ENCODE measurements at places on chromosomes 11 and 22. TPM values are rescaled to one million over a fixed set of nuclear protein-coding genes. Genes with fewer than 3 reads are reported as not detected.
A peak's percentile ranks its signal among the peaks of the same experiment; 100 is the strongest.

The MEI1 gene
- not detected for total RNA-seq

The RNH1 gene
- total RNA-seq: 146 TPM

The CD3D gene
- not detected for total RNA-seq

The GSTT4 gene
- not detected for total RNA-seq

The ANO3 gene
- not detected for total RNA-seq

The RIBC2 gene
- total RNA-seq: 1.1 TPM

The BRSK2 gene
- total RNA-seq: 1.8 TPM

The CEP126 gene
- 18.0 TPM for total RNA-seq

DNA sequence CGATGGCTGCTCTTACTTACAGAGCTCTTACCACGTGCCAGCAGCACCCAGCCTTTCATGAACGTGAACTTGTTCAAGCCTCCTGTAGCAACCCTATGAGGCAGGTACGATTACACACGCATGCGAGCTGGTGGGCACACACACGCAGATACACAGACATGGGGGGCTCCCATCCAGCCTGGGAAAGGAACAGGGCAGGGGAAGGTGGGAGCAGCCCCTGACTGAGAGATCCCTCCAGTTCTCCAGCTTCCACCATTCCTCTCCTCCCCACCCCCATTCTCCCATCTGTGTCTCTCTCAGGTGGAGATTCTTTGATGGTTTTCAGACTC, 37.6 kb upstream of the WNT11 start:
- H3K27ac ChIP-seq: no peak overlapping the region
- DNase-seq: peak; percentile 51
- peaks cover 19% of the 10 kb centered on the region for H3K27me3 ChIP-seq
- no peak overlapping the region for H3K4me3 ChIP-seq
- no peaks in the 10 kb centered on the region for H3K36me3 ChIP-seq

DNA sequence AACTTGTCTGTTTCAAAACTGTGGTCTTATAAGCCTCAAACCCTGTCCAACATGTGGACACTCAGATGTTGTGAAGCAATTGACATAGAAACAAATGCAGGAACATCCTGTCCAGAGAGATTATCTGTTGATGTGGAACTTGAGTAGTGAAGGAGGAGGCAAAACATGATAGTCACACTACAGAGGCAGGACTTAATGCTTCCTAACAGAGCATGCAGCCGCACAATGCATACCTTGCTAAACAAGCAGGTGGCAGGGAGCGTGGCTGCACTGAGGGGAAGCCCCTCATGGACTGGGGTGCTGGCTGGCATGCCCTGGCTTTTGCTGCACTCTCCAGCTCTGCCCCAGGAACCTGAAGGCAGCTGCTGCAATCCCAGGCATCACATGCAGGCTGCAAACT, 5.3 kb downstream of the C22orf39 start:
- DNase-seq: no peak
- no peak overlapping the region for H3K27ac ChIP-seq
- H3K27me3 ChIP-seq: no peaks in the 10 kb centered on the region
- peaks cover 4% of the 10 kb centered on the region for H3K36me3 ChIP-seq
- no peak overlapping the region for H3K4me3 ChIP-seq

GRCh38 chr11:4697585-4697984, at the start of gene OR51E2:
OR51E2 (minus strand) TSS chr11:4697853; CDS start chr11:4682711, 15,142 bp downstream.
- H3K27me3 ChIP-seq: peaks cover 4% of the 10 kb centered on the region
- DNase-seq: no peak
- H3K4me1 ChIP-seq: peaks cover 8% of the 10 kb centered on the region
- no peaks in the 10 kb centered on the region for H3K36me3 ChIP-seq
- no peak within 1 kb of the TSS for H3K4me3 ChIP-seq

- no peaks in the 10 kb centered on the region for H3K27me3 ChIP-seq
- H3K4me1 ChIP-seq: no peaks in the 10 kb centered on the region
- DNase-seq: no peak
- no peaks in the 10 kb centered on the region for H3K36me3 ChIP-seq
Measured at GRCh38 chr11:114609429-114609828, 13.8 kb upstream of the NXPE4 start.

GRCh38 chr11:117610045-117610444, 187.0 kb downstream of the DSCAML1 start:
- H3K27ac ChIP-seq: no peak overlapping the region
- H3K4me3 ChIP-seq: no peak overlapping the region
- peaks cover 17% of the 10 kb centered on the region for H3K27me3 ChIP-seq
- no peak for DNase-seq
- H3K36me3 ChIP-seq: no peaks in the 10 kb centered on the region

- no peak for DNase-seq
- H3K27ac ChIP-seq: peak overlapping the region; percentile 98
- H3K36me3 ChIP-seq: peaks cover 30% of the 10 kb centered on the region
- H3K4me1 ChIP-seq: peaks cover 26% of the 10 kb centered on the region
Measured at GRCh38 chr11:65654375-65655349, 8.1 kb downstream of the RELA start.

- H3K4me1 ChIP-seq: peaks cover 15% of the 10 kb centered on the region
- DNase-seq: no peak
- H3K27me3 ChIP-seq: peaks cover 41% of the 10 kb centered on the region
- no peaks in the 10 kb centered on the region for H3K36me3 ChIP-seq
- no peak overlapping the region for H3K27ac ChIP-seq
Measured at GRCh38 chr11:114044042-114044871, 15.3 kb upstream of the ZBTB16 start.

- DNase-seq: no peak
- no peak overlapping the region for H3K27ac ChIP-seq
- peaks cover 22% of the 10 kb centered on the region for H3K27me3 ChIP-seq
- H3K4me1 ChIP-seq: no peaks in the 10 kb centered on the region
- no peaks in the 10 kb centered on the region for H3K36me3 ChIP-seq
- H3K4me3 ChIP-seq: no peak overlapping the region
Measured at GRCh38 chr11:127825183-127825582, 762.2 kb downstream of the ETS1 start.

- H3K36me3 ChIP-seq: peaks cover 2% of the 10 kb centered on the region
- no peaks in the 10 kb centered on the region for H3K27me3 ChIP-seq
- peak overlapping the region; percentile 84 for H3K27ac ChIP-seq
- H3K4me3 ChIP-seq: peak overlapping the region; percentile 77
- DNase-seq: no peak
Measured at GRCh38 chr11:64879244-64879900, 951 bp upstream of the EHD1 start.

DNA sequence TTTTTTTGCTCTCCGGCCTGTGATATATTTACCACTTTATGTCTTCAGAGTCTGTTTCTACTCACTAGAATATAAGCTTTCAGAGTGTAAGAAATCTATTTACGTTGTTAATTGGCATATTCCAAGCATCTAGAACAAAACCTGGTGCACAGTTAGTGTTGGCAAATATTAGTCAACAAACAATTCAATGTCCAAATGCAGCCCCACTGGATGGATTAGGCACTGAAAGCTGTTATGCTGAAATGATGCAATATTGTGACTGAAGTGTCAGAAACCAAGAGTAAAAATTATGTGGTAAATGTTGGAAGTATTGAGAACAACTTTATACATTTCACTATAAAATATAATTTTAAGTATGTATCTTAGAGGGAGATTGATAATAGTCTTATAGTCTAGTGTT, 24.8 kb downstream of the CASP4 start:
- no peak overlapping the region for H3K27ac ChIP-seq
- no peaks in the 10 kb centered on the region for H3K36me3 ChIP-seq
- peaks cover 2% of the 10 kb centered on the region for H3K27me3 ChIP-seq

DNA sequence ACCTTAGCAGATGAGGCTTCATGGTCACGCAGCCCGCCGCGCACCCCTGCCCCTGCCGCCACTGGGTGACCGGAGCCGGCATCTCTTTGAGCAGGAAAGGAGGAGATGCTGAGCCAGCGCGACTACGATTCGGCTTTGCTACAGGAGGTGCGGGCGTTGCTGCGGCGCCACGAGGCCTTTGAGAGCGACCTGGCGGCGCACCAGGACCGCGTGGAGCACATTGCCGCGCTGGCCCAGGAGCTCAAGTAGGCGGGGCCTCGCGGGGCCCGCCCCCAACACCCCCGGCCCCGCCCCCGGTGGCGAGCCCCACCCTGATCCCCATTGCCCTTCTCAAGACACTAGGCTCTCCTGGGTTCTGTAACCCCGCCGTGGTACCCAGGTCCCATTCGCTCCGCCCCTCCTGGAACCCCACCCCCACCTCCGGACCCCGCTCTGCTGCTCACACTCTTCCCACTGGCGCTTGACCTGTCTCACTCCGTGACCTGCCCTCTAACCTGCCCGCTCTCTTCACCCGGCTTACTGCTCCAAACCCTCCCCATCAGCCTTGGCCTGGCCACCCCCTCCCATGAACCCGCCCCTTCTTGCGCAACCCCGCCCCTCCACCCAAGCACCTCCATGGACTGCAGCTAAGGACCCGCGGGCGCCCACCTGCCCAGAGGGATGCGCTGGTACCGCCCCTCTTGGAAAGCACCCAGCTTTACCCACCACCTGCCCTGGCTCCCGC, 9.1 kb downstream of the CTSF start:
- no peak overlapping the region for H3K27ac ChIP-seq
- H3K36me3 ChIP-seq: no peaks in the 10 kb centered on the region
- no peaks in the 10 kb centered on the region for H3K27me3 ChIP-seq
- DNase-seq: no peak
- H3K4me3 ChIP-seq: no peak overlapping the region

- H3K4me3 ChIP-seq: no peak overlapping the region
- H3K27me3 ChIP-seq: peaks cover 7% of the 10 kb centered on the region
- H3K27ac ChIP-seq: no peak overlapping the region
- no peaks in the 10 kb centered on the region for H3K36me3 ChIP-seq
Measured at GRCh38 chr11:134901955-134902918, 490.2 kb upstream of the B3GAT1 start.

GRCh38 chr11:96259134-96259830, 83.7 kb downstream of the MAML2 start:
- no peak overlapping the region for H3K4me3 ChIP-seq
- H3K27me3 ChIP-seq: no peaks in the 10 kb centered on the region
- no peak overlapping the region for H3K27ac ChIP-seq
- H3K36me3 ChIP-seq: peaks cover 2% of the 10 kb centered on the region
- peaks cover 78% of the 10 kb centered on the region for H3K4me1 ChIP-seq

- H3K36me3 ChIP-seq: peaks cover 4% of the 10 kb centered on the region
- peaks cover 76% of the 10 kb centered on the region for H3K4me1 ChIP-seq
- H3K4me3 ChIP-seq: peak overlapping the region; percentile 74
- H3K27ac ChIP-seq: peak overlapping the region; percentile 87
- DNase-seq: no peak
Measured at GRCh38 chr11:65573391-65574079, 1.2 kb downstream of the FAM89B start.

GRCh38 chr11:130706572-130706971, 209.7 kb downstream of the SNX19 start:
- no peak overlapping the region for H3K4me3 ChIP-seq
- H3K4me1 ChIP-seq: peaks cover 4% of the 10 kb centered on the region
- no peaks in the 10 kb centered on the region for H3K27me3 ChIP-seq
- DNase-seq: no peak
- no peak overlapping the region for H3K27ac ChIP-seq

GRCh38 chr11:83069441-83070043, 2.2 kb downstream of the RAB30 start:
- H3K4me1 ChIP-seq: peaks cover 48% of the 10 kb centered on the region
- no peak overlapping the region for H3K27ac ChIP-seq
- H3K27me3 ChIP-seq: no peaks in the 10 kb centered on the region
- DNase-seq: no peak
- no peak overlapping the region for H3K4me3 ChIP-seq
- peaks cover 3% of the 10 kb centered on the region for H3K36me3 ChIP-seq

GRCh38 chr22:29700900-29701154, 19.0 kb upstream of the CABP7 start:
- no peaks in the 10 kb centered on the region for H3K4me1 ChIP-seq
- DNase-seq: no peak
- no peak overlapping the region for H3K4me3 ChIP-seq
- H3K36me3 ChIP-seq: peaks cover 6% of the 10 kb centered on the region
- peaks cover 8% of the 10 kb centered on the region for H3K27me3 ChIP-seq
- no peak overlapping the region for H3K27ac ChIP-seq

- no peak overlapping the region for H3K27ac ChIP-seq
- peaks cover 25% of the 10 kb centered on the region for H3K4me1 ChIP-seq
- no peaks in the 10 kb centered on the region for H3K27me3 ChIP-seq
- H3K36me3 ChIP-seq: no peaks in the 10 kb centered on the region
Measured at GRCh38 chr22:30830907-30831306, 136.2 kb downstream of the OSBP2 start.

DNA sequence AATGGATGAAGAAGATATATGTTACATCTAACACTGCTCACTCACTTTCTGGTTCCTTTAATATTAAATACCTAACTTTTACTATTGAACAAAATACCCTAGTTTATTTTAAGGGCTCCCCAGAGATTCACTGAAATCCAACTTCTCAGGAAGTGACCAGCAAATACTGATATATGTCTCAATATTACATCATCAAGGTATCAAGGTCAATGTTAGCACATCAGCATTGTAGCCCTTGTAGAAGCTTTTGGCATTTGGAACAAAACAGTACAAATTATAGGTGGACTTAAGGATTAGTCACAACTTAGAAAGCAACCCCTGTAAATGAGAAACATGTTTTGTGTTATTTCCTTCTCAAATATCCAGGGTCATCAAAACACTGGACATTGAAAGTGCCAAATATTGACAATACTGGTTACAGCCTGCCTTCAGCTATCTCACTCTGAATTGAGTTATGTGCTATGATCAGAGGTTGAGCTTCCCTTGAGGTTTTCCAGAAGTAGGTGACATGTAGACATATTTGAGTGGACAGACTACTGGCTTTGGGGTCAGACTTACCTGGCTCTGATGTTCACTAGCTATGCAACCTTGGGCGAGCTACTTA, 1.9 kb upstream of the ATL3 start:
- no peaks in the 10 kb centered on the region for H3K36me3 ChIP-seq
- DNase-seq: no peak
- H3K4me1 ChIP-seq: peaks cover 31% of the 10 kb centered on the region
- no peak overlapping the region for H3K27ac ChIP-seq
- no peak overlapping the region for H3K4me3 ChIP-seq
- H3K27me3 ChIP-seq: no peaks in the 10 kb centered on the region

- DNase-seq: peak; percentile 90
- H3K36me3 ChIP-seq: no peaks in the 10 kb centered on the region
- H3K27me3 ChIP-seq: no peaks in the 10 kb centered on the region
- peak overlapping the region; percentile 85 for H3K27ac ChIP-seq
Measured at GRCh38 chr11:68040957-68041591, 2.2 kb downstream of the TCIRG1 start.

- H3K27me3 ChIP-seq: peaks cover 62% of the 10 kb centered on the region
- H3K4me3 ChIP-seq: peak overlapping the region; percentile 80
- no peaks in the 10 kb centered on the region for H3K36me3 ChIP-seq
- no peak for DNase-seq
Measured at GRCh38 chr11:123357990-123358827, 71.9 kb upstream of the GRAMD1B start.

- no peak for DNase-seq
- no peaks in the 10 kb centered on the region for H3K4me1 ChIP-seq
- peaks cover 37% of the 10 kb centered on the region for H3K27me3 ChIP-seq
- no peaks in the 10 kb centered on the region for H3K36me3 ChIP-seq
- no peak overlapping the region for H3K27ac ChIP-seq
- H3K4me3 ChIP-seq: no peak overlapping the region
Measured at GRCh38 chr11:1350086-1350725, 39.5 kb upstream of the BRSK2 start.

GRCh38 chr22:46078241-46079092, 71.9 kb upstream of the PPARA start:
- no peaks in the 10 kb centered on the region for H3K27me3 ChIP-seq
- peak; percentile 90 for DNase-seq
- H3K27ac ChIP-seq: peak overlapping the region; percentile 36
